Ammon's horn (tissue), 1 donor: ENCODE measurements at places on chromosomes 16 and 17.

- no peak for DNase-seq
Measured at GRCh38 chr16:7596308-7596707, 263.7 kb downstream of the RBFOX1 start.

DNA sequence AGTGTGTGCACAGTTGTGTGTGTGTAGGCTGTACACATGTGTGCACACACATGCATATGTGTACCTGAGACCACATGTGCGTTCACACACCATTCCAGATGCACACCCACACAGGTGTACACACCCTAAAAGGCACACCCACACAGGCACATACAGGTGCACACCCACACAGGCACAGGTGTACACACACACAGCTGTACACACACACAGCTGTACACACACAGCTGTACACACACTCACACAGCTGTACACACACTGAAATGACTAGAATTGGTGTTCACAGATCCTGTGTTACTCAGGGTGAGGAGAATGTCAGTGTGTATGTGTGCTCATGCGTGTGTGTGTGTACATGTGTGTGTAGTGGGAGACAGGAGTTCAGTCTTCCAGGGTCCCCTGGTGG is 15.9 kb upstream of the DOC2B start:
- no peak for DNase-seq

GRCh38 chr17:3977387-3977786 is 13.2 kb upstream of the ATP2A3 start:
- no peak for DNase-seq

- no peak for DNase-seq
Measured at GRCh38 chr17:76363107-76363842, 9.6 kb upstream of the PRPSAP1 start.

DNA sequence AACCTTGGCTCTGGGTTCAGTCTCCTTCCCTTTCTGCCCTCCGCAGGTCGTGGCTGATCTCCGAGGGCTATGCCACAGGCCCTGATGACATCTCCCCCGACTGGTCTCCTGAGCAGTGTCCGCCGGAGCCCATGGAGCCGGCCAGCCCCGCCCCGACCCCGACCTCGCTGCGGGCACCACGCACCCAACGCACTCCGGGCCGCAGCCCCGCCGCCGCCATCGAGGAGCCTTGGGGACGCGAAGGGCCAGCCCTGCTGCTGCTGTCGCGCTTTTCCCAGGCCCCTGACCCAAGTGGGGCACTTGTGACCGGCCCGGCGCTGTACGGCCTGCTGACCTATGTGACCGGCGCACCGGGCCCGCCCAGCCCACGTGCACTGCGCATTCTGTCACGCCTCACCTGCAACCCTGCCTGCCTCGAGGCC is 5.1 kb downstream of the ARMC5 start:
- no peak for DNase-seq

DNA sequence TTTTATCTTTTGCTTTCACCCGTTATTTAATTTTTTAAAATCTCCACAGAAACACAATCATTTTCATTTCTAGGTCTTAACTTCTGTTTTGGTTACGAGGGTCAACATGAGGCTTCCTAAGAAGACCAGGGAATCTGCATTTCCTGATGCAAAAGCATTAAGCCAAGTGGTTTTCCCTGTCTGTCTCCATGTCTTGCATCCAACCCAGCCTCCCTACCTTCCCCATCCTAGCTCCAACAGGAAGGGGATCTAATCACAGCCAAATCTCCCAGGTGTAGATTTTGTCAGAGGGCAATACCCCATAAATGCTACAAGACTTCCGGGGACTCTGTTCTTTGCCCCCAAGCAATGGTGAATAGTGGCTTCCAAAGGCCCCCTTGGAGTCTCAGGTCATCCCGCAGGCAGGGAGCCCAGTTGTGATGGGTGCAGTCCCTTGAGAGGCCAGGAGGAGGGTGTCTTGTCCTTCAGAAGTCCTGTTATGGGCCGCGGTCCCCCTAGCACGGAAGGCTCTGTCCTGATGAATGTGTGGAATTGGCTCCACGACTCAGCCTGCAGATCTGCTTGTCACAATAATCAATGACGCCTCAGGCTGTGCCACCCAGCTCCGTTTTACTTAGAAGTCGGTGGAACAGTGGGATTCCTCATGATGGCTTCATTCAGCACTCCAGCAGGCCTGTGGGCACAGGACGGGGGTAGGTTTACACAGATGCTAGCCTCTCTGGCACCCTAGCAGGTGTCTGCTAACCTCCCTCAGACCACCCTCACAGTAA is 141.1 kb downstream of the RGS9 start:
- peak; percentile 54 for DNase-seq
